ENCODE measurements at places on chromosomes 2 and 18.

GRCh38 chr2:239255218-239255617 lies 145.6 kb downstream of the HDAC4 start:
- no peak for DNase-seq

- no peak for DNase-seq
These were observed 42.1 kb downstream of the INSIG2 start for GRCh38 chr2:118130385-118130784.

DNA sequence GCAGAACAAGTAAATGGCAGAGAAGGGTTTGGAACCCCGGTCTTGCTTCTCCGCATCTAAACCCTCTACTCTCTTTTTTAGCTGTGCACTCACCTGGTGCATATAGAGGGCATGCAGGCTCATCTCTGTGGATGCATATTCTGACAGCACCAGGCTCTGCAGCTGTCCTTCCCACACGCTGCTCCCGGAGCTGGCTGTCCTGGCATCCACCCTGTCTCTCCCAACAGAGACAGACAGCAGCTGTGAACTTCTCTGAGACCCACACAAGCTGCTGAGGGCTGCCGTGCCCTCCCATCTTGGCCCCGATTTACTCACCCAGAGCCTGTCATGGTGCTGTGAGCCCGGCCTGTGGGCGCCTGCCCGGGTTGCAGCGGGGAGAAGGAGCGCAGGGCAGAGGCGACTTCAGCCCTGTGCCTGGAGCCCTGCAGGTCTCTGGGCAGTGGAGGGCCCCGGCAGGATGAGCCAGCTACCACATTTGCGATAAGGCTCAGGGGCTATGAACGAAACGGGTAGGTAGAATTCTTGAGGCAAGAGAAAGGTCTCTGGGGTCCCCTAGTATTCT lies 3.3 kb upstream of the ABCB6 start:
- DNase-seq = no peak

DNA sequence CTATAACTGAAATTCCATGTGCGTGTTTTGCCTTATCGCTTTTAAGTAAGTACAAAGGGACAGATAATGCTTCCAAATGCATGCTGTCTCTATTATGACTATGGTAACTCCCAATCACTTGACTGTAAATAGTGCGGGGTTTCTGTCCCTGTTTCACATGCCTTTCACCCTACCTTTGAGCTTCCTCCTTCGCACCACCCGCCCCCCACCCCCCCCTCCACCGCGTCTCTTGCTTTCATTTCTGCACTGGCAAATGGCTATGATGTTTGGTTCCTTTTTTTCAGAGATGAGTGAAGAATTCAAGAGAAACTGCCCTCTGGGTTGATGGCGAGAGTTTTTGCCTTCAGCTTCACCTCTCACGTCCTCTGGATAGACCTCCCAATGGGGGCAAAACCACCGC lies 25.0 kb upstream of the SPP2 start:
- peak; percentile 32 for DNase-seq

DNA sequence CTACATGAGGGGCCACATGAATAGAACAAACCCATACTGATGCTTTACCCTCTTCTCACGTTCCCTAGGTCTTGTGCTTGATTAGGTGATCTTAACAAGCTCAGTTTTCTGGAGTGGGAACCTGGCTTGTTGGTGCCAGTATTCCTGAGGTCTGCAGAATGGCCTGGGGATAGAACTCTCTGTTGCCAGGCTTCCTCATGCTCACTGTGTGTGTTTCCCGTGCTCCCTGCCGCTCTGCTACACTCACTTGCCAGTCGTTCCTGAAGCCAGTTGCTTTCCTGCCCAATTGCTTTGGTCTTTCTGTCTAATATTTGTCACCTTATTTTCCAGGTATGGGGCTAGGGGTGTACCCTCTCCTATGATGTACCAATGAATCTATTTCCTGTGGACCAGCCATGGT lies 2111.5 kb upstream of the PIK3C3 start:
- DNase-seq = no peak

DNA sequence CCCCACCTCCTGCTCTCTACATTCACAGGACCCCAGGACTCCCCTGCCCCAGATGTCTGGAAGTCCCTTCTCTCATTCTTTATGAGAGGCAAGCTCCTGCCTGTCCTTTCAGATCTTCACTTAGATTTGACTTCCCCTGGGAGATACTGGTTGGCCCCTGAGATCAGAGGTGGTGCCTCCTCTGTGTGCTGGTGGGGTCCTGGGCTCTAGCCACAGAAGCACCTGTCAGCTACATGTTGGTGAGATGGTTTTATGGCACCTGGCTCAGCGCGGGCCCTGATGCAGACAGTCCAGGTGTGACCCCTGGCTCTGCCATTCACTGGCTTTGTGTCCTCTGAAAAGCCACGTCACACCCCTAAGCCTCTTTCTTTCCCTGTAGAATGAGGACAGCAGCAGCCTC lies 369.6 kb upstream of the ID2 start:
- no peak for DNase-seq

GRCh38 chr2:15939556-15939853 lies 845 bp upstream of the MYCN start:
- no peak for DNase-seq

- DNase-seq = no peak
These were observed 71.5 kb upstream of the CTDP1 start for GRCh38 chr18:79608069-79608468.

DNA sequence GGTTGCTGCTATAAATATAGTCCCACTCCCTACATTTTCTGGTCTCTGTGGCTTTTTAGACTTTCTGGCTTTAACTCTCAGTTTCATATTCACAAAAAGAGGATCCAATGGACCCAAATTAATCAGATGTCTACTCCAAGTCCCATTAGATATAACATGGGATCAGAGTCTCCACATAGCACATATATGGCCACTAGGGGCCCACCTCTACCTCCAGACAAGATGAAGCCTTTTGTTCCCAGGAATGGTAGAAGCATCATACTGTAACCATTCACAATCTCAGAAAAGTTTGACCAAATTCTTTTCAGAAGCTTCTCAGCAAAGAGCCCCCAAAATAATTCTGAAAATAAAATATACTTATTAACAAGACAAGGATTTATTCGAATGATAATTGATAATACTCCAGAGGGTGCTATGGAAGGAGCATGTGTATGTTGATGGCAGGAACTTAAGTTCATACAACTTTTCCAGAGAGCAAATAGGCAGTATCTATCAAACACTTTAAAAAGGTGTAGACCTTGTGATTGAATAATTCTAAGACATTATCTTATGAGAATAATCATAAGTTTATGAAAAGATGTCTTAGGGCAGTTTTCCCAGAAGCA lies 382.3 kb upstream of the CRIM1 start:
- peak; percentile 31 for DNase-seq
